ENCODE measurements at places on chromosomes 2 and 18. TPM values are rescaled to one million over a fixed set of nuclear protein-coding genes. Genes with fewer than 3 reads are reported as not detected.

DNA sequence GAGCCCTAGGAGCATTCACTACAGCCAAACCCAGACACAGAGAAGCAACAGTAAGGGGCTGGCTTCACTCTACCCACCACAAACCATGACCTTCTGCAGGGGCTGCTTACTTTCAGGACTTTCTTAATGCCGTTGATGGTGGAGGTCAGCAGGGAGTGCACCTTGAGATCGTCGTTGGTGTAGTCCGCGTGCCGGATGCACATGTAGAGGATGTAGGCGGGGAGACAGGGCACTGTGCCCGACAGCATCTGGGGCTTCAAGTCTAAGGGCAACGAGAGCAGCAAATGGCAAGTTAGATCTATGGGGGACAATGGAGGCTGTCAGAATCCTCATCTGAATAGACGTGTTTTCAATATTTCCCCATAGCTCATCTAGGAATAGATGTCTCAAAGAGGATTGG is 29.8 kb upstream of the ACAA2 start:
- no peak for DNase-seq

GRCh38 chr2:44351088-44351487 is 10.2 kb downstream of the PREPL start:
- DNase-seq = no peak

DNA sequence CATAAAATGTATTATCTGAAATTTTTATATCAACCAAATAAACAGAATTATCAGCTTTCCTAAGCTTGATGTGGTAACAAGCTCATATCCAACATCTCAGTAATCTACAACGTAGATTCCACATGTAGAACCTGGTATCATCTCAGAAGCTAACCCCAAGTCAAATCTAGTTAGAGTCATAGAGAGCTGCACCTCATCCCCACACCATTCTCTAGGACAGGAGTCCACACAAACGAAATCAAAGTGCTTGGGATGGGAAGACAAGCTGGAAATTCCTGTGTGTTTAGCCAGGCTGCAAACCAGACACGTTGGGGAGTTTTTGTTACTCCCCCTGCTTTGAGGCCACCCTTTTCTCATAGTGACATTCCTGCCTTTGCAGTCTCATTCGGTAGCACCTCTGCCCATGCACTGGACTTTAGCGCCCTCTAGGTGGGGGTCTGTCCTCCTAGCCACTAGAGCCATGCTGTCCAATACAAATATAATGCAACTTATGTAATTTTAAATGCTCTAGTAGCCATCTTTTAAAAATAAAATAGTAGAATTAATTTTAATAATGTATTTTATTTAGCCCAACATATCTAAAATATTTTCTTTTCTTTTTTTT is 28.1 kb upstream of the SATB2 start:
- no peak for DNase-seq

- no peak for DNase-seq
Measured at GRCh38 chr18:74420926-74421325, 36.2 kb downstream of the DIPK1C start.

- no peak for DNase-seq
Measured at GRCh38 chr2:24819442-24820174, 26.4 kb downstream of the CENPO start.

- no peak for DNase-seq
Measured at GRCh38 chr2:129732630-129733026, 246.8 kb upstream of the RAB6C start.

GRCh38 chr2:85061896-85062295 is 71.3 kb upstream of the TCF7L1 start:
- no peak for DNase-seq

DNA sequence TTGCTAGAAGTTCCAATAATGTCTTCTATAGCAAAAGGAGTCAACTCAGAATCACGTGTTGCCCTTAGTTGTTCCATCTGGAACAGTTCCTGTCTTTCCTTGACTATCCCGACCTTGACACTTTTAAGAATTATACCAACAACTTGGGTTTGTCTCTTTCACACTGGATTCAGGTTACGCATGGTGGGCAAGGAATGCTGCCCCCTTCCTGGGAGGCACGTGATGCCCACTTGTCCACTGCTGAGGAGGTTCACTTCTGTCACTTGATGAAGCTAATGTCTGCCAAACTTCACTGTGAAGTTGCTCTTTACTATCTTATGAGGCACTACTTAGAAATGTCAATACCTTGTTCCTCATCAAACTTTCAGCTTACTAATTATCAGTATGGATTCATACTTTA is 5.3 kb downstream of the COX5B start:
- DNase-seq = no peak

DNA sequence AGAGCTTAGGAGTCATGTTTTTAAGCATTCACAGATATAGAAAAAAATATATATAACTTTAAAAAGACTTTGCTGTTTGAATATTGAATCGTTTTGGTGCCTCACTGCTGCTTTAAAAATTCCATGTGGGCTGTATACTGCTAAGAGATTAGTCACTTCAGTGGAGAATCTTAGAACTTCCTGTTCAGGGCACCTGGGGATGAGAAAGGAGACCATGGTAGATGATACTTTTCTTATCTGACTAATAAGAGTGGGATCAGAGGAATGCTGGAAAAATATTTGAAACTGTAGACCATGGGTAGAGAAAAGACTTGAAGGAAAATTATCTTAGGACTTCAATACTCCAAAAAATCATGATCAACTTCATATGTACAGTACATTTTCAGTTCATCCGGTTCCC is 442.2 kb upstream of the SETBP1 start:
- DNase-seq = no peak

DNA sequence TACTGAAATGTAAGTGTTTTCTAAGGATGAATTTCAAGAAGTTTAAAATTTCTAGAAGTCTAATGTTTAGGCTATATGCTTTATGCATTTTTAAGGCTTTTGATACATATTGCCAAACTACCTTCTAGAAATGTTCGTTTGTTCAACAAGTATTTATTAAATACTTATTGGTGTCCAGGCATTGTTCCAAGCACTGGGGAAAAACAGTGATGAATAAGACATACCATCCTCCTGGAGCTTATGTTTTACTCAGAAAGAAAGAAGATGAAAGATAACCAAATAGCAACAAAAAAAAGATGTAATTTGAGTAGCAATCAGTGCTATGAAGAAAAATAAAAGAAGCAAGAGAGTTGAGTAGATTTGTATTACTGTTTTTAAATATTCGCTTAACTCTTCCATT is 692.9 kb downstream of the SLC4A3 start:
- DNase-seq = no peak

DNA sequence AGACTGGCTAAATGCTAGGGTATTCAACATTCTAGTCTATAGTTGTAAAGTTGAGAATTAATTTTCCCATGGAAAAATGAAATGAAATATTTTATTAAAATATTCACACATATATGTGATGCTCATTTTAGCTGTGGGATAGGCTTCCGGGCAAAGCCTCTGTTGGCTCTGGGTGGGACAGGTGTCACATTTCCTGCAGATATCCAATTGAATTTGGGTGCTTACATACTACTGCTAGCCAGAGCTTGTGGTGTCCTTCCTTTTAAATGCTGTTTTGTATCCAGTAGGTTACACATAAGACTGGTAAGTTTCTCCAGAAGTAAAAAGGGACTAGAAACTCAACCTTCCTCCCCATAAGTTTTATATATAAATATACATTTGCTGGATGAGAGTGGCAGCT is 73.8 kb downstream of the RPRM start:
- DNase-seq = no peak

- DNase-seq = no peak
Measured at GRCh38 chr2:217986256-217986961, 16.4 kb downstream of the TNS1 start.

DNA sequence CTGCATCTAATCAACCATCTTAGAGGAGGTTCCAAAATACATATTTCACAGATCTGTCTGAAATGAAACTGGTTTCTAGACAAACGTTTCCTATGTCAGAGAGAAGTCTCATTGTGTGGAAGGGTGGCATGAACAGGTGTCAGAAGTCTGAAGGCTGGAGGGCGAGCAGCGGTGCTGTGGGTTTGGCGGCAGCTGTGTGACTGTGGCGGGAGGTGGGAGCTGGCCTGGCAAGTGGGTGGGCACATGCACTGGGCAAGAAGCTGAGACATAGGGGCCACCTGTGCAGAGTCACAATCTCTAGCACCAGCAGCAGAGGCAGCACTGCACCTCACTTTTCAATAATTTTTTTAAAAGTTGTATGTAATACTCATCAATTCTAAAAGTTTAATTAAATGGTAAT is 346.3 kb downstream of the DSC3 start:
- no peak for DNase-seq

DNA sequence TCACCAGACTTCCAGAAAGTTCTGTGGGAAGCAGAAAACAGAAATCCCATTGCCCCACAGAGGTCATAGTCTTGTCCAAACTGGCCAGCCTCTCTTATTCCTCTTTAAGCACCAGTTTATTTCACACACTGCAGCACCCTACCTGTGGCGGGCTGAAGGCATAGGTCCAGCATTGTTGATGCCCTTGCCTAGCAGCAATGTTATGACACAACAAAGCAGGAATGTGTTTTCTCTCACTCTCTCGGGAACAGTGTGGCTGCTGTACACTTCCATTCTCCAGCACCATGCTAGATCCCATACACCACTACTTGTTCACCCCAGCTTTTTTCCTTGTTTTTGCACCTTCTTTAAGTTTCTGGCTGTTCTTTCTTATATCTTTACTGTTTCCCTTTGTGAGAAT is 181.6 kb downstream of the DNAH6 start:
- DNase-seq = no peak

GRCh38 chr2:49936965-49937364 is 782.6 kb upstream of the FSHR start:
- DNase-seq = no peak

DNA sequence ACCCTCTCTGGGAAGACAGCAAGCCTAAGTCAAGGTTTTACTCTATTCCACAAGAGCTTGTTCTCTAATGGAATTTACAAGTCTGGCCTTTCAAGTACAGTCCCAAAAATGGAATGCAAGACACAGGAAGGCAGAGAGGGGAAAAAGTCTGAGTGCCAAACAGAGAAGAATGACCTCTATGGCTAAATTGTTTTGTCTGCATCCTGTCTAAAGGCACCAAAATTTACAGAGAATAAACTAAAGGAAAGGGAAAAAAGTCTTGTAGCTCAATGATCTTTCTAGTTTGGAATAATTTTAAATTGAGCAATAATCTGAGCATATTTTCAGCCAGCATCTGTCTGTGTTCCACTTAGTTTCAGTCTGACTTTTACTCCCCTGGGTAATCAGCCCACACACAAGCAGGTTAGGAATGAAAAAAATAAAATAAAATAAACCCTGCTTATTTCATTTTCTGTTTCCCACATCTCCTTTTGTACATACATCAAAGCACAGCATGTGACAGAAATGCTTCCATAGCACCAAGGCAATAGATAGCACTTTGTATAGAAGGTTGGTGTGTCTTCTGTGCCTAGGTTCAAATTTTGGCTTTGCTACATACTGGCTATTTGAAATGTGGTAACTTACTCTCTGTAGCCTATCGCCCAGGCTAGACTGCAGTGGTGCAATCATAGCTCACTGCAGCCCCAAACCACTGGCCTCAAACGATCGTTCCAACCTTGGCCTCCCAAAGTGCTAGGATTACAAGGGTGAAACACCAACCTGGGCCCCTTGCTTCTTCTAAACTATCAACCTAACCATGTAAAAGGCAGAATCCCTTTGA is 105.1 kb downstream of the SLC8A1 start:
- no peak for DNase-seq

GRCh38 chr2:128817171-128817570 is 498.5 kb upstream of the HS6ST1 start:
- DNase-seq = peak; percentile 28

DNA sequence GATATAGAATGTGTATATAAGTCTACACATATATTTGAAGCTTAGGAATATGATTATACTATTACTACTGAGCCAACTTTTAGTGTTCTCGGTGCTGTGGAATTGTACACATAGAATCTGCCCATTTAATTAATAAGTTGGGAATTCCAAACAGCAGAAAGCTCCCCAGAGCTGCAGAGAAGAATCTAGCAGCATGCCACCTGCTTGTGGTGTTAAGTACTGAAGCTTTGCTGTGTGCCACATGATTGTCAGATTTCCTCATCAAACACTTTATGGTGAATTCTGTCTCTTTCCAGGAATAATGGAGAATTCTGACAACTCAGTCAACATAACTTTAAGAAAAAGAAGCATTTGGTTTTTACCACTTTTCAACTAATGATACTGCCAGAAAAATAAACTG is 117.8 kb downstream of the WDSUB1 start:
- no peak for DNase-seq

- DNase-seq = no peak
Measured at GRCh38 chr2:235768606-235769005, 274.8 kb downstream of the AGAP1 start.

GRCh38 chr18:74249181-74249968 is 42.4 kb downstream of the CYB5A start:
- no peak for DNase-seq

DNA sequence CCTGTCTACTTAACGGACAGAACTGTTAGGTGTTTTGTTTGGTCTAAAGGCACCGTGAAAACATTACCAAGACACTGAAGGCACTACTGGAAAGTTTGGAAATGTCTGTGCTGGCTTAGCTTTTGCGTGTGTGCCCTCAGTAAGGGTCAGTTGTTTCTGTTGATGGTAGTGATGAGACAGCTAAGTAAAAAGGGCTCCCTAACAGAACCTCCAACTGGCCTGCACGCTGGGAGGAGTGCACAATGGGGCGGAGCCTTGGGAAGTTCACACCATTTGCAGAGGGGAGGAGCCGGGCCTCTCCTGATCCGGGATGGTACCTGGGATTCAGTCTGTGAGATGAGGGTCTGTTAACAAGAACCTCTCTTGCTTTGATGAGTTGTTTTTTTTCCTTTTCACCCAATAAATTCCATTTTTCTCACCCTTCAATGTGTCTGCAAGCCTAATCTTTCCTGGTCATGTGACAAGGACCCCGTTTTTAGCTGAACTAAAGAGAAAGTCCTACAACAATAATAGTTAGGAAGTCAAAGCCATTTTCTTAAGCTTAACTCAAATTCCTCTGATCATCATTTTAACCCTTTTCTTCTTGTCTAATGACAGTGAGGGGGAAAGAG is 368.7 kb downstream of the PARD3B start:
- no peak for DNase-seq

GRCh38 chr2:46824611-46825010 is 91.0 kb downstream of the MCFD2 start:
- DNase-seq = no peak

DNA sequence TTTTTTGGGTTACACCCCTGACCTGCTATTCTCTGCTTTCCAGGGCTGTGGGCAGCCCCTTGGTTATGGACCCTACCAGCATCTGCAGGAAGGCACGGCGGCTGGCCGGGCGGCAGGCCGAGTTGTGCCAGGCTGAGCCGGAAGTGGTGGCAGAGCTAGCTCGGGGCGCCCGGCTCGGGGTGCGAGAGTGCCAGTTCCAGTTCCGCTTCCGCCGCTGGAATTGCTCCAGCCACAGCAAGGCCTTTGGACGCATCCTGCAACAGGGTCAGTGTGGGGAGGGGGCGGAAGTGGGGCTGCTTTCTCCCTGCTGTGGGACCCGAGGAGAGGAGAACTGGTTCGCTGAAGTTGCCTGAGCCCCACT is 9.7 kb upstream of the WNT10A start:
- no peak for DNase-seq

STAM2 gene
- 91.6 TPM for total RNA-seq

GPR39 gene
- total RNA-seq = 3.2 TPM

CGREF1 gene
- 4.1 TPM for total RNA-seq

TMEM237 gene
- total RNA-seq = 56.5 TPM

DNAH7 gene
- 3.5 TPM for total RNA-seq

ZBTB7C gene
- total RNA-seq = 8.6 TPM

BOK gene
- total RNA-seq = 16.7 TPM

CABLES1 gene
- total RNA-seq = 14.6 TPM
